Activated T-helper 1 cell treated with anti-CD3 and anti-CD28 coated beads, Interleukin-2, amount 50 U/mL, for 16 hours (primary cell): ENCODE measurements at places on chromosomes 7 and 10.

- DNase-seq, result no peak
Observed at GRCh38 chr7:124790645-124791044, 25.1 kb upstream of the GPR37 start.

- DNase-seq, result no peak
Observed at GRCh38 chr10:127034790-127035189, 129.6 kb downstream of the DOCK1 start.

GRCh38 chr10:120336911-120337540 lies 120.0 kb upstream of the PLPP4 start:
- DNase-seq, result peak; percentile 21

GRCh38 chr7:101519324-101520023 lies 109.6 kb downstream of the MYL10 start:
- no peak for DNase-seq

DNA sequence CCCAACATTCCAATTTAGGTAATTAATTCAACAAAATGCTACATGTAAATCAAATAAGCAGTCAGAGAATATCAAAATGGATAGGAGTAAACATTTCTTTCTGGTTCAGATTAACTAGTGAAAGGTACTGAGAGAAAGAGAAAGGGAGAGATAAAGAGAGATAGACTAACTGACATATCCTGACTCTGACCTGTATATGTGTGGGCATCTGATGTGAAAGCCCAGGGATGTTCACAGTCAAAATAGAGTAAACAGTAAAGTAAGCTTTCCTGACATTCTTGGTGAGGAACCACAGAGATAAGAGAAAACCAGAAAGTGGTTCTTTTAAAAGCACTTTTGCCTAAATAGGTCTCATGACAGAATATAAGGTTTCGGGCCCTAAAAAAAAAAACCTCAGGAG lies 37.5 kb upstream of the ANK3 start:
- no peak for DNase-seq

GRCh38 chr7:112765105-112765504 lies 25.1 kb downstream of the TMEM168 start:
- DNase-seq, result no peak

GRCh38 chr7:48933549-48934085 lies 9.3 kb downstream of the CDC14C start:
- no peak for DNase-seq

- no peak for DNase-seq
Observed at GRCh38 chr7:40477094-40477493, 342.3 kb downstream of the SUGCT start.

- no peak for DNase-seq
Observed at GRCh38 chr7:142053988-142054387, 57.5 kb upstream of the MGAM2 start.

- no peak for DNase-seq
Observed at GRCh38 chr7:25515633-25516275, 287.5 kb upstream of the NPVF start.

GRCh38 chr10:77267703-77268675 lies 369.6 kb downstream of the KCNMA1 start:
- DNase-seq, result no peak
